ENCODE measurements at places on chromosomes 2 and 18.

GRCh38 chr2:22420076-22420475 is 964.9 kb upstream of the KLHL29 start:
- no peak for DNase-seq

DNA sequence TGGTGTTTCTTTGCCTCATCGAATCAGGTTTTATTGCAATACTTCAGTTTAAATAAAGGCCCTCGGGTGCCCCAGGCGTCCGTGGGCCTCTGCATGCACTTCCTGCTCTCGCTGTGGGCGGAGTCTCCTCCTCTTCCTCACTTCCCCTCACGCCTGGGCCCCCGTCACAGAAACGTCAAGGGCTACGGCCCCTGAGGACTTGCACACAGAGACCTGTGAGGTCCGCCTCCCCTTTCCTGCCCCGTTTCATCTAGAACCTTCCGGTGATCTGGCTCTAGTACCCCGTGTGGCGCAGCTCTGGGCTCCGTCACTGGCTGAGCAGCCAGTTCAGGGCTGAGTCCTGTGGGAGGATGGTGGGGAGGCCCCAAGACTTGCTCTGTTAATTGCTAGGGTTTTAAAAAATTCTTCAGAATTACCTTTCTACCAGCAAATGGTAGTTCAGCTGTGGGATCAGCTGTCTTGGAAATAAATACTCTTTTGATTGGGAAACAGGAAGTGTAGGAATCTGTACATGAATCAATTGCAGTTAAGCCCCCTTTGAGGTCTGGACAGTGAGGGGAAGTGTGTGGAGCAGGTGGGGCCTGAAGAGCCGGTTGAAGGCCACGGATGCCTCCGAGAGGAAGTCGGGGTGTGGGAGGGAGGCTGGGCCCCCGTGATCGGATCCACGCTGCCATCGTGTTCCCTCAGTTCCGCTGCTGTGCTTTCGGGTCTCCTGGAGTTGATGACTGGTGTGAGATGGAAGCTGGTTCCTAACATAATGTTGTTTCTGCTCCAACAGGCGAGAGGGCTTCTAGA is 10.2 kb downstream of the NFATC1 start:
- DNase-seq: no peak

- no peak for DNase-seq
Observed at GRCh38 chr2:6506859-6507258, 358.8 kb downstream of the CMPK2 start.

GRCh38 chr2:235218486-235218907 is 266.7 kb downstream of the SH3BP4 start:
- DNase-seq: no peak

DNA sequence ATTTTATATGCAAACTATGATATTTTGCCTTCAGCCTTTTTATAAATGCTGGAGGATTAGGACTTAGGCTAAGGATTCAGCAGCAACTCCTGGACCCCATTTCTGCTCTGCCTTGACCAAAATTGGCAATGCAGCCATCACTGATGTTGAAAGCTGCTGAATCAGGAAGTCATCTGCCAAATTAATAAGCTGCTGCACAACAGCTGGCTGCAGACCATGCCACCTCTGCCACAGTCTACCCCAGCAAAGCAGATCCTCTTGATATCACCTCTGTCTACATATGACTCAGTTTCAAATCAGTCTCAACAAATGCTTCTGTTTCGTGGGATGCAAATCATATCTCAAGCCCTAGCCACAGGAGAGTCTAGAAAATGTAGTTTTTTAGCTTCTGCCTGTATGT is 7.1 kb upstream of the SOS1 start:
- peak; percentile 3 for DNase-seq

DNA sequence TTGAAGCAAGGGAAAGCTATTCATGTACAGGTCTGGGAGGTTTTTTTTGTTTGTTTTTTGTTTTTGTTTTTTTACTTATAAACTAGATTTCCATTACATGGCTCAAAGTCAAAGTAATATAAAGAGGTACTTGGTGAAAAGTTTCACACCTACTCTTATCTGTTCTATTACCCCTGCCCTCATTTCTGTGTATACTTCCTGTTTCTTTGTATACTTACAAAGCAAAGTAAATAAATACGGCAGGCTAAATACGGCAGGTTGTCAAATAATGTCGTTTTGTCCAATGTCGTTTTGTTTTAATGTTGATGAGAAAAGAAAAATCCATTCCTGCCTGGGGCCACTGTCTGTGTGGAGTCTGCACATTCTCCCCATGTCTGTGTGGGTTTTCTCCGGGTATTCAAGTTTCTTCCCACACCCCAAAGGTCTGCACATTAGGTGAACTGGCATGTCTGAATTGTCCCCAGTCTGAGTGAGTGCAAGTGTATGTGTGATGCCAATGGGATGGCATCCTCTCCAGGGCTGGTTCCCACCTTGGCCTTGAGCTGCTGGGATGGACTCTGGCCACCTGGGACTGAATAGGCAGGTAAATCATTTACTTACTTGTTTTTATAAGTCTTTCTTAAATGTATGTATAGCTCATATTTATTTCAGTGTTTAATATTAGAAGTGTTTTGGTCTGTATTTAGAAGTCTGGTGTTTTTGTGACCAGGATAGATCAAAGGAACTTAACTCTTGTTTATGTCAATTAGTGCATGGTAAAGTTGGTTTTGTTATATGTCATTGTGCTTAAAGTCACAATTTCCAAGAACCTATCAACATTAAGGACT is 13.4 kb downstream of the STAMBP start:
- DNase-seq: no peak

DNA sequence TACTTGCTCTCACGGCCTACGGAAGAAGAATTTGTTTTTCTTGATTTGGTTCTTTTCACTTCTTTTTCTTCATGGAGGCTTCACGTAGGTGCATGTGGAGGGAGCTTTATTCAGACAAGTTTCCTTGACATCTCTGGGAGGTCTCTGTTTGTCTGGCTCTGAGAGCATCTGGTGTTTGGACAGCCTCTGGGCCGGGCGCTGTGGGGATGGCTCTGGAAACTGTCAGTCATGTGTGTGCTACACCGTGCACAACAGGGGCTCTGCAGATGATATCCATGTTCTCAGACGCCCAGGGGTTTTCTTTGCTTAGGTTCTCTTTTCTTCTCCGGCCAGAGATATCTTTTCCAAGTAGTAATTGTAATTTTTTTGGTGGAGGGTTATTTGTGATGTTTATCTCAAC is 130.7 kb downstream of the SH3RF3 start:
- no peak for DNase-seq

GRCh38 chr18:22074282-22075070 is 94.9 kb upstream of the GATA6 start:
- no peak for DNase-seq

- peak; percentile 8 for DNase-seq
Observed at GRCh38 chr18:1047406-1047805, 142.7 kb downstream of the ADCYAP1 start.

DNA sequence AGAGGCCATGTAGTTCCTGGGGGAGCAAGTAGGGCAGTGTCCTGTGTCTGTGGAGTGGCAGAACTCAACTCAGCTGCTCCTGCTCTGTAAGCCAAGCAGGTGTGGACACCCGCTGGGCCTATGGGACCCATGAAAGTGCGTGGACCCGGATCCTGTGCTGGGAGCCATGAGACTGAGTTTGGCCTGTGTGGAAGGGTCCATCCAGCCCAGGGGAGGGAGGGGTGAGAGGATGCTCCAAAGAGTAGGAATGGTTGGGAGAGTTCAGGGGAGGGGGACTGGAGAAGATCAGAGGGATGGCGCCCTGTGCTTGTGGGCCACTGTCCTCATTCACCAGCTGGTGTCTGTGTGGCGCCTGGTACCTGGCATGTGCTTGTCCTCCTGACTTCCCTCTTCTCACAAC is 226.4 kb upstream of the HS6ST1 start:
- DNase-seq: no peak

- DNase-seq: no peak
Observed at GRCh38 chr2:47004905-47005495, 89.4 kb upstream of the MCFD2 start.

DNA sequence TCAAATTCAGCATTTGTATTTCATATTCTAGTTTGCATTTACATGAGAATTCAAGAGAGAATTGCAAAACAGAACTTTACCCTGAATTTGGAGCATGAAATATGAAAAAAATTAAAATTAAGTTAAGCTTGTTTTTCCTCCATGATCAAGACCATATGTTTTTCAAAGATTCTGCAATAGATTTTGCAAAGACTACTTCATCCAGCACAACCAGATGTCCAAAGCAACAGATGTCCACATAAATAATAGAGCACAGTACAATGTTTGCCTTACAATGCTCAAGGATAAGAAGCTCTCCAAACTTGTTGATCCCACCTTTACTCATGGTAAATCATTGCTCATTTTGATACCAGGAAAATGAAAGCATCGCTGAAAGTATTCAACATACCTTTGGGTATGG is 25.6 kb downstream of the FAP start:
- peak; percentile 37 for DNase-seq

DNA sequence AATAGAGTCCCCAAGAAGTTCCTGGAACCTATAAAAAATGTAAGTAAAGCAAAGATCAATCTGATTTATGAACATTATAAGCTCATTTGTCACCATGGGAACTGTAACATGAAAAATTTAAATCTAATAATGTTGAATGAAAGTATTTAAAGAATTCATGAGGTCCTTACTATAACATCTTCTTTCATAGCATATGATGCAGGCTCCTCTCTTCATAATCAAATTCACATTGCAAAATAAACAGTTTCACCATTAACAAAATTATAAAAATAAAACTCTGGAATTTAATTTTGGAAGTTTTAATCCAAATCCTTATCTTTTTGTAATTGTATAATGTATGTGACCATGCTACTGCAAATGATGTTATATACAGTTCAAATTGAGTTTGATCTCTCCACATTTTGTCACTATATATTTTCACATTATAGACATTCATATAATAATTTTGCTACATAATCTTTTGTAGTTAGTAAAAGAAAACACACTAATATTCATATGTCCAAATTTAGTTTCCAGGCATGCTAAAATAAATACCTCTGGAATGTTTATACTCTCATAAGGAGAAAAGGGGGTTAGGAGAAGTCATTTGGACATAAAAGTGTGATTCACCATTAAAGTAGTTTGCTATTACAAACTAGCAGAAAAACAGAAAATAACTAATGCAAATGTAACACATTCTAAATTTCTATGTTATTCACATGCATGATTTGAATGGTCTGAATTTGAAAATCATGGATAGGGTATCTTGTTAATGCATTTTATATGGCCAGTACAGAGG is 954.1 kb downstream of the DSC3 start:
- peak; percentile 39 for DNase-seq

DNA sequence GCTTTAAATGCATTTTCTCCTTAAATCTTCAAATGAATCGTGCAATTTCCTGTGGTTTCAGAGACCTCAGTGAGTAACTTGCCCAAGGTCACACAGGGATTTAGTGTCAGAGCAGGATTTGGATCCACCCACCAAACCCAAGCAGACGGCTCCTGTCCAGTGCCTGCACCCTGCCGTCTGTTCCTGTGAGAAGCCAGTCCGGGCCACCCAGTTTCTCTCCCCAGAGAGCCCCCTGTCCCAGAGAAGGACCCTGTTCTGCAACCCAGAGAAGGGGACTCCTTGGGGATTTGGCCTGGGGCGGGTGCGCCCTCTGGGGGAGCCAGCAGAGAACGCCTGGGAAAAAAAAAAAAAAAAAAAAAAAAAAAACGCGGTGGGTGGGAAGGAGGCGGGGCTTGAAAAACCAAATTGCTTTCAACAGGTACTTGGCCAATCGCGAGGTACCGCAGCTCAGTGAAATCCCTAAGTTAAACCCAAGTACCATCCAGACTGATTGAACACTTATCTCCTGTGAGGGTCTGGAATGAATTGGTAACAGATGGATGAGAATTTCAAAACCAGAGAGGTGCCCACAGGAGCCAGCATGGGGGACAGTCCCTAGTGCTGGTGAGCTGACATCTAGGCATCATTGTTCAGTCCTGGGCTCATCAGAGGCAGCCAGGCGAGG is 30.9 kb upstream of the REEP1 start:
- DNase-seq: peak; percentile 14

DNA sequence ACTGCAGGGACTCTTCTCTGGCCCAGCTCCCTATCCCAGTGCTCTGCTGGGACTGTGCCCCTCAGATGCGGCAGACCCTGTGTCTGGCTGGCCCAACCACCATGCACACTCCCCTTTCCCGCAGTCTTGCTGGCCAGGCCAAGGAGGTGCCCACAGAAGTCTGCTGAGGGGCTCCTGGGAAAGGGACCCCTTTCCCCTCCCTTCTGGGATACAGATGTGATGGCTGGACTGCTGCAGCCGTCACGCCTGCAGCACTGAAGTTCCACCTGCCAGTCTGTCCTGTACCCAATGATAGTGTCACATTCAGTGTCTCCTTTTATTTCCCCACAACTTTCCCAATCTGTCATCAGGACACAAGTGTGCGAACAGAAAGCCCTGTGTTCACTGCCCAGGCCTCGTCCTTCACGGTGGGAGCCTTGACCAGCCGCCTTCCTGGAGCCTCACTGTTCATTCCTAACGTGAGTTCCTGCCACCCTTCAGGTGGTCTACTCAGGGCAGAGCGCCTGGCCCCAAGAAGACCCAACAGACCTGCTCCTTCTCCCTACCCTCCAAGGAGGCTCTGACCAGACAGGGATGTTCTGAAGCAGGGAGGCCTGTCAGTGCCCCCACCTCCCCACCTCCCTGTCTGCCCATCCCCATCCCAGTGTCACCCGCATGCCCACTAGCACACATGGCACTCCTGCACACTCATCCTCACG is 47.1 kb downstream of the ANKMY1 start:
- DNase-seq: no peak

GRCh38 chr2:144516981-144517865 is 2.7 kb downstream of the ZEB2 start:
- peak; percentile 97 for DNase-seq

- no peak for DNase-seq
Observed at GRCh38 chr18:79930020-79930642, 21.3 kb downstream of the SLC66A2 start.

DNA sequence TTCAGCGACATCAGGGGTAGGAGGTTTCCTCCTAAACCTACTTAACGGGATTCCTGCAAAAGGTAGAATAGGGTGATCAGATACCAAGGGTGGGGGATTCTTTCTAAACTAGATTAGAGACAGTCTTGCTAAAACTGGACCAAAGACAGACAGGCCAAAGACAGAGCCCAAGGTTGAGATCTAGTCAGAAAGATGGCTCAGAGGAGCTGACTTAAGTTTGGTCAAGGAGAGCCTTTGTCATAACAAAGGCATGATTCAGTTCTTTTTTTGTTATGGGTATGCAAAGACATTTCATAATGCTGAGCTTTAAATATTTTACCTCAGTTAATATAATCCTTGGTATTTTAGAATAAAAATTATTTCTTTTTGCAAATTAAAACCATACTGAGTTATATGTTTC is 17.8 kb upstream of the GPR75 start:
- DNase-seq: peak; percentile 17
